Stimulated activated CD4-positive, alpha-beta T cell treated with anti-CD3 and anti-CD28 coated beads, Interleukin-1b, Interleukin-23, amount 100 ng/mL, for 48 hours (primary cell): ENCODE measurements at places on chromosomes 11 and 22.

- no peak for DNase-seq
These were observed 327.4 kb downstream of the MN1 start for GRCh38 chr22:27474112-27474571.

DNA sequence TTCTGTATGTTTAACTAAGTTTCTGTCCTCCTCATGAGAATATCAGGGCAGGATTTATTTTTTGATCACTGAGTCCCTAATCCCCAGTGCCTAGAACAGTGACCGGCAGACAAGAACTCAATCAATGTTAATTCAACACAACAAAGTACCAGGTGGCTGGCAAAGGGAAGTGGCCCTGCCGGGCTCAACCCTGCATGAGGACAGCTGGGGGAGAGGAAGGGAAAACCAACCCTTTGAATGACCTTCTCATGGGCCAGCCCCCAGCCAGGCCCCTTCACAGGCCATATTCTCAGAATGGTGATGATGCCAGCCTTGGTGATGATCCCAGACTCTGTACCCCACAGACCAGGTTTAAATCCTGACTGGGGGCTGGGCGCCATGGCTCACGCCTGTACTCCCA, 1.4 kb upstream of the MFNG start:
- no peak for DNase-seq

DNA sequence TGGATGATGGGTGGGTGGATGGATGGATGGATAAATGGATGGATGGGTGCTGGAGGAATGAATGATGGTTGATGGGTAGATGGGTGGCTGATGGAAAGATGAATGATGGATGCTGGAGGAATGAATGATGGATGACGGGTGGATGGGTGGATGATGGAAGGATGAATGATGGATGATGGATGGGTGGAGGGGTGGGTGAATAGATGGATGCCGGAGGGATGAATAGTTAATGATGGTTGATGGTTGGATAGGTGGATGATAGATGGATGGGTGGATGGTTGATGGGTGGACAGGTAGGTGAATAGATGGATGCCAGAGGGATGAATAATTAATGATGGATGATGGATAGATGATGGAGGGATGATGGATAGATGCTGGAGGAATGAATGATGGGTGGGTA, 41.4 kb downstream of the ANO1 start:
- DNase-seq = no peak

DNA sequence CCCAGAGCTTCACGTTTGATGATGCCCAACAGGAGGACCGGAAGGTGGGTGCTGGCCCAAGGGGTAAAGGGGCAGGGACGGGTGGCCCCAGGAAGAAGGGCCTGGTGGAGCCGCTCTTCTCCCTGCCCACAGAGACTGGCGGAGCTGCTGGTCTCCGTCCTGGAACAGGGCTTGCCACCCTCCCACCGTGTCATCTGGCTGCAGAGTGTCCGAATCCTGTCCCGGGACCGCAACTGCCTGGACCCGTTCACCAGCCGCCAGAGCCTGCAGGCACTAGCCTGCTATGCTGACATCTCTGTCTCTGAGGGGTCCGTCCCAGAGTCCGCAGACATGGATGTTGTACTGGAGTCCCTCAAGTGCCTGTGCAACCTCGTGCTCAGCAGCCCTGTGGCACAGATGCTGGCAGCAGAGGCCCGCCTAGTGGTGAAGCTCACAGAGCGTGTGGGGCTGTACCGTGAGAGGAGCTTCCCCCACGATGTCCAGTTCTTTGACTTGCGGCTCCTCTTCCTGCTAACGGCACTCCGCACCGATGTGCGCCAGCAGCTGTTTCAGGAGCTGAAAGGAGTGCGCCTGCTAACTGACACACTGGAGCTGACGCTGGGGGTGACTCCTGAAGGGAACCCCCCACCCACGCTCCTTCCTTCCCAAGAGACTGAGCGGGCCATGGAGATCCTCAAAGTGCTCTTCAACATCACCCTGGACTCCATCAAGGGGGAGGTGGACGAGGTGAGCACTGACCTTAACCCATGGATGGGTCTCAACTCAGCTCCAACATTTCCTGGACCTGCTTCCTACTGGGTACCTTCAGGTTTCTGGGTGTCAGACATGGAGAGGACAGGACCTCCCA, 2.0 kb downstream of the RIC8A start:
- DNase-seq = peak; percentile 20

- no peak for DNase-seq
These were observed 103.8 kb upstream of the CSNK2A3 start for GRCh38 chr11:11456866-11457265.

- no peak for DNase-seq
These were observed 5.2 kb upstream of the WEE1 start for GRCh38 chr11:9568161-9568853.

DNA sequence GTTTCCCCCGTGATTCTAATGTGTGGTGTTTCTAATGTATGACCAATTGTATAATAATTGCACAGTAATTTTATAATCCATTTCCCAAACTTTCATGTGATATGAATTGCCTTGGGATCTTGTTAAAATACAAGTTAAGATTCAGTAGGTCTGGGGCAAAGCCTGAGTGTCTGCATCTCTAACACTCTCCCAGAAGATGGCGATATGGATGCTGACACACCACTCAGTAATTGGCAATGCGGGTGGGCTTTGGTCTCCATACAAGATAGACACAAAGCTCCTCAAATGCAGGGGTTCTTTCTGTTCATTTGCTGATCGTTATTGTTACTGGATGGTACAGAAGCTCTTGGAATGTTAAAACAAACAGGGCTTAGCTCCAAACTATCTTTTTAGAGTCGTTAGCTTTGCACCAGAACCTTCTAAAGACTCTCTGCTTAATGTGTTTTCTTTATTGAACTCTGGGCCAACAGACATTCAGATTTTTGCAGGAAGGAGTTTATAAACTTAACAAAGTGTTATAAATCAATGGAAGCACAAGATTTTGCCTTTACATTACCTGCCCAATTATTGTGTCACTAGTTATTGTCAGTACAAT, 45.4 kb upstream of the ANO3 start:
- no peak for DNase-seq

DNA sequence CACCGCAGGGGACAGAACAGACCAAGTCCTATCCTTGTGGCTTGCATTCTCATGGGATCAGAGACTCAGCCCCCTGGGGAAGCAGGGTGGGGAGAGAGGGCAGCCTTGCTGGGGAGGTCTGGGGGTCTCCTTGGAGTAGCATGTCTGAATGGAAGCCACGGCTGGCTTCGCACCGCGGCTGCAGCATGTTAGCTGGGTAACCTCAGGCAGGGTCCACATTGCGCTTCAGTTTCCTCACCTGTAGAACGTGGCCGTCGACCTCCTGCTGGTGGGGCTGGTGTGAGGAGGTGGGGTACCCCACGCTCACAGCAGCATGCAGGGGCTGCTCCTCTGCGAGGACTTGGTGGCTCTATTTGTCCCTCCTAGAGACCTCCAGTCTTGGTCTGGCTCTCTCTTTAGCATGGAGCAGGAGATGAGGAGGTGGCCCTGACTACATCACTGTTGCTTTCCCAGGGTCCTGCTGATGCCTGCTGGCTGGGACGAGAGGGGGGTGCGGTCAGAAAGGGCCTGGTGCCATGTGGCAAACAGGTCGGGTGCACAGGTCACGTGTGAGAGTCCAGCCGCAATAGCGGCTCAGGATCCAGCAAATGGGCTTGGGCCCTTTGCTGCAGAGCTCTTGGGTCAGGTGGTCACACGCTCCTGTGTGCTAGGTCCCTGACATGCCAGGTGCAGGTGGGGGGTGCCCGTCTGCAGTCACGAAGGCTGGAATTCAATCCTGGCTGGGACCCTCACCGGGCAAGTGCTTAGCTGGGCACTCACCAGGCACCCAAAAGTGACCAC, 35.4 kb upstream of the SMIM38 start:
- no peak for DNase-seq

- DNase-seq = no peak
These were observed 3.0 kb upstream of the ANKK1 start for GRCh38 chr11:113384551-113384950.

GRCh38 chr11:130390071-130390758, 38.2 kb downstream of the ADAMTS8 start:
- DNase-seq = no peak
